ENCODE measurements at places on chromosomes 6 and 20.

DNA sequence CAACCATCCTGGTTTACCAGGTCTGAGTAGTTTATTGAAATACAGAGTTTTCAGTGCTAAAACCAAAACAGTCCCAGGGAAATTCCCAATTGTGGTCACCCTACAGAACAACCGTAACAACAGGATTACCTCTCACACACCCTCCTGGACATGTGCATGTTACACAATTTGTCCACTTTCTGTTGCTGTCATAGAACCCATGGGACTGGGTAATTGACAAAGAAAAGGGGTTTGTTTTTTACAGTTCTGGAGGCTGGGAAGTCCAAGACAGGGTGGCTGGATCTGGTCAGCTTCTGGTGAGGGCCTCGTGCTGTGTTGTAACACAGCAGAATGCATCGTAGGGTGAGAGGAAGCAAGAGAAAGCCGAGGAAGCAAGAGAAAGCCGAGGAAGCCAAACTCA, 9.1 kb upstream of the ADA start:
- no peak for DNase-seq

DNA sequence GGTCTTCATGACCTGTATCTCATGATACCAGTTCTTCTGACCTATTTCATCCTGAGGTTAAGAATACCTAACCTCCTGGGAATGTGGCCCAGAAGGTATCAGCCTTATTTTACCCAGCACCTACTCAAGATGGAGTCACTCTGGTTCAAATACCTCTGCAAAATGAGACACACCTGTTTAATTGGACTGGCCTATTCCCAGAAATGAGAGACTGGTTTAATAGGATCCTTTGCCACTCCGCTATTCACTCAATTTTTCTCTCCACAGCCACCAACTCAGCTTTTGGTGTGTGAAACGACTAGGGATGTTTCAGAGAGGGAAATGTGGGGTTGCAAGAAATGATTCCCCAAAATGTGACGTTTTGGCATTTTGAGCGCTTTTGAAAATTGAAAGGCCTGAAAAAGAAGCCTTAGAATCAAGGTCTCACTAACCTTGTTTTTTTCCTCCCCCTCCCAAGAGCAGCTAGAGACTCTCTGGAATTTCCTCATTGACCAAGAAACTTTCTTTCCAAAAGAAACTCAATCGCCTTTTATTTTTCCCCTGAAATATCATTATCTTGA, 45.5 kb upstream of the RNGTT start:
- DNase-seq: no peak

- peak; percentile 35 for DNase-seq
Measured at GRCh38 chr6:87183687-87184086, 28.3 kb downstream of the ZNF292 start.

- DNase-seq: no peak
Measured at GRCh38 chr6:170184316-170184715, 106.6 kb downstream of the DLL1 start.

- DNase-seq: no peak
Measured at GRCh38 chr6:5752391-5752680, 254.4 kb downstream of the NRN1 start.

GRCh38 chr6:130164251-130164650, 58.5 kb downstream of the SAMD3 start:
- no peak for DNase-seq

DNA sequence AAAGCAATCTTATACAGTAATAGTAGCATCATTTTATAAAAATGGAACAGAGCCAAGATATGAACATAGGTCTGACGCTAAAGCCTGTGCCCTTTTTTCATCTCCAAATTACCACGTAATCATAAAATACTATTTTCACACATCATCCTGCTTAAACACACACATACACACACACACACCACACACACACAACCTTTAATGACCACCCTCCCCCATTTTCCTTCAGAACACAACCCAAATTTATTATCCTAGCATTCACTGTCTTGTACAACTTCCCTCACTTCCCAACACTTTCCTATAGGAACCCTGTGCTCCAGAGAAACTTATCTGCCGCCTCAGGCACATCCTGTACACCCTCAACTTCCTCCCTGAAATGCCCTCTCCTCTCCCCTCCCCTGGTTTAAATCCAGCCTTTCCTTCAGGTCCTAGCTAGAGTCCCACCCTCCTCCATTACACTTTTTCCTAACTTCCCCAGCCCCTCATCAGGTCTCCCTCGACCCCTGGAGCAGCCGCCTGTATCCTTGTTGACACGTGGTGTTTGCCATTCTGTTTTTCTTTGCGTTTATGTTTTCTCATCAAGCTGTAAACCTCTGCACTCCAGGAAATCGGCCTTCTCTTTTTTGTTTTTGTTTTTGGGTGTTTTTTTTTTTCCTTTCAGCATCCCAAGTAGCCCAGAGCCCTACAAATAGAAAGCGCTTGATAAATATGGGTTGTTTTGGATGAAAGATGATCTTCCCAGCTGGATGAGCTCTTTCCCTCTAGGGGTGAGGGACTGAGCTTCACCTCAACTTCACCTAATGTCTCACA, 968 bp upstream of the MMP24 start:
- DNase-seq: no peak

DNA sequence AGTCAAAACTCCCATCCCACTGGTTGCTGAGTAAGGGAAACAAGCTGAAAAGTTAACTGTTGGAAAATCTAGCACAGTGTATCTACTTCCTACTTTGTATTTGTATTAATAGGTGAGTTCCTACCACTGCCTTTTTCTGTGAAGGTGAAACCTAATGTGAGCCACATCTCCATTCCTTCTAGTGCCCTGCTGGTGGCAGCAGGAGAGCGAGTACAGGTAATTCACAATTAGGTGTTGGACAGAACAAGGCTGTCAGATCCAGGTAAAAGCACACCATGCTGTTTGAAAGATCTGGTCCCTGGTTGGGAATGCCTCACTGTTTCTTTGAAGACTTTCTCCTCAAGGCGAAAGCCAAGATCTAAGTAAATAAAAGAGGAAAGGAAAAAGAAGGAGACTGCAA, 528.4 kb downstream of the PKHD1 start:
- no peak for DNase-seq

DNA sequence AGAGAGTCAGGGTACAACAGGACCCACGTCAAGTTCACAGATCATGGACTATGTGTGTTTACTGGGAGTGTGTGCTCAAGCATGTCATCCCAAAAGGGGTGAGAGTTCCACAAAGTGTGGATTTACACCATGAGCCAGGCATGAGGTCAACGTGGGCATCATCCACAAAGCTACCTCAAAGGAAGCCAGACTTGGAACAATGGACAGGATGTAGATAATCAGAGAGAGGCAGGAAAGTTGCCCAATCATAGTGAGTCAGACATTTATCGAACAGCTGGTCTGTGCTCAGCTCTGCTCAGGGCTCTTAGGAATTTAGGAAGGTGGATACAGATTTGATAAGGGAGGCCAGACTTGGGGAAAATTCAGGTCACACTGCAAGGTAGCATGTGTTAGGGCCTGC, 317.2 kb upstream of the CDYL start:
- no peak for DNase-seq

GRCh38 chr6:38646166-38646878, 6.6 kb upstream of the BTBD9 start:
- DNase-seq: no peak

DNA sequence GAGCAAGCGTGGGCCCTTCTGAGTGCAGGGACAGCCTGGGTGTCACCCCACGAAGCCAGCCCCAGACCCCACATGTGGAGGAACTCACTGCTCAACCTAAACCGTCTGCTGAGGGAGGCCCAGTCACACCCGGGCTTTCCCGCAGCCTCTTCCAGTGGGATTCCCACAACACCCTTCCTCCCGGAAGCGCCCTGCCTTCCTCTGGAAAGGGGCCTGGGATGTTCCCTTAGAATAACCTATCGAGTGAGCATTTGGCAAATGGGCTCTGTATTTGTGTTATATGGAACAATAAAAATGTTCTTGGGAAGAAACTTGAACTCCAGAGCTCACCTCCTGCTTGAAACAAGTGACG, 100.0 kb upstream of the DUSP22 start:
- DNase-seq: no peak

GRCh38 chr6:18527836-18528743, 140.9 kb downstream of the RNF144B start:
- no peak for DNase-seq

- DNase-seq: no peak
Measured at GRCh38 chr6:166415833-166416347, 33.1 kb upstream of the MPC1 start.

DNA sequence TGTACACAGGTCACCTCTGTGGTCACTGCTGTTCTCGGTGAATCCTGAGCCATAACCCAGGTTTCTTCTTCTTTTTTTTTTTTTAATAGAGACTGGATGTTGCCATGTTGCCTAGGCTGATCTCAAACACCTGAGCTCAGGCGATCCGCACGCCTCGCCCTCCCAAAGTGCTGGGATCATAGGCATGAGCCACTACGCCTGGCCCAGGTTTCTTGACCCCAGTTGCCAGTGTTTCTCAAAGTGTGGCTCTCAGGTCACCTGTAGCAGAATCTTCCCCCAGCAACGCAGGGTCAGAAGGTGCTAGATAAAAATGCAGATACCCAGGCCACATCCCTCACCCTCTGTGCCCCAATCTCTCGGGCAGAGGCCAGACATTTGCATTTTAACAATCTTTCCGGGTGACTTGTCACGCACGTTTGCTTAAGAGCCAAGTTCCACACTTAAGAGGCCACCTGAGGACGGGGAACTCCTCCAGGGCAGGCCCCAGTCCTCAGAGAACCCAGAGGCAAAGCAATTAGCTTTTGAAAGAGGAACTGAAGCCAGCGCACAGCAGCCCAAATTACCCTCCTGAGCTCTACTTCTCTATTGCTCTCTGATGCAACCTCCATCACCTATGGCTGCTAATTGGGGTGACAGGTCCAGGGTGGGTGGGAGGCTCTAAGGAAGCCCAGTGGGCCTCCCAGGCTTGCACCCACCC, 81.8 kb downstream of the NFATC2 start:
- DNase-seq: no peak

- no peak for DNase-seq
Measured at GRCh38 chr20:17928211-17928611, 40.4 kb downstream of the SNX5 start.

Data from activated CD4-positive, alpha-beta T cell treated with anti-CD3 and anti-CD28 coated beads, Interleukin-2, Interleukin-6, amounts not matched to agents 100 ng/mL and 50 ng/mL, durations not matched to agents 16 hours and 8 hours (primary cell).